ENCODE measurements at places on chromosomes 5 and 9.

- no peak for DNase-seq
Measured at GRCh38 chr5:5291357-5291756, 131.1 kb upstream of the ICE1 start.

DNA sequence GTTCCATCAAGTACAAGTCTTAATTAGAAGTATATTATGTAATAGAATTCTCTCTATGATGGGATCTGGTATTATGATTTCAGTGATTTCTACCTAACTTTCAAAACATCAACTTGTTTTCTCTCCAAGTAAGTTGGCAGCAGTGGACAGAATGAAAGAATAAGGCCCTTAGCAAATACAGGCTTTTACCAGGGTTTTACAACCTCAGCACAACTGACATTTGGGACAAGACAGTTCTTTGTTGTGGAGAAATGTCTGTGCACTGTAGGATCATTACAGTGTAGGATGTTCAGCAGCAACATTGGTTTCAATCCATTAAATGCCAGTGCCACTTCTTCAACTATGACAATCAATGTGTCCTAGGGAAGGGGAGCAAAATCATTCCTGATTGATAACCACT, 48.8 kb downstream of the MLANA start:
- no peak for DNase-seq

DNA sequence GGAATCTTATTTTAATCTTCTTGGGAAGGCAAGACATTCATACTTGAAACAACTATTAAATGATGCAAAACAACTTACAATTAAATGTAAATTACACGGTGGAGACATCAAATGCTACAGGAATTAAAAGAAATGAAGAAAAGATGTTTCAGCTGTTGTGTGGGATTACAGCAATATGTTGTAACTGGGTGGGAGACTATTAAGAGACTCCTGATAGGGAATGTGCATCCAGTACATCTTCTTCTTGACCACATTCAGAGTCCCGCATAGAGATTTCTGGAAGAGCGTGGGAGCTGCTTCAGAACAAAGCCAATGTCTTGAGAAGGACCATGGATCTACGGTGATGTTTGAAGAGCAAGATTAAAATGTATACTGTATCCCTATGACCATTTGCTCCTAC, 199.1 kb downstream of the PDE4D start:
- no peak for DNase-seq

- no peak for DNase-seq
Measured at GRCh38 chr9:135559606-135560005, 1.9 kb upstream of the PAEP start.

- DNase-seq: no peak
Measured at GRCh38 chr5:33309536-33310345, 131.0 kb upstream of the TARS1 start.

GRCh38 chr9:95077053-95077765, 240.3 kb downstream of the FANCC start:
- DNase-seq: no peak

DNA sequence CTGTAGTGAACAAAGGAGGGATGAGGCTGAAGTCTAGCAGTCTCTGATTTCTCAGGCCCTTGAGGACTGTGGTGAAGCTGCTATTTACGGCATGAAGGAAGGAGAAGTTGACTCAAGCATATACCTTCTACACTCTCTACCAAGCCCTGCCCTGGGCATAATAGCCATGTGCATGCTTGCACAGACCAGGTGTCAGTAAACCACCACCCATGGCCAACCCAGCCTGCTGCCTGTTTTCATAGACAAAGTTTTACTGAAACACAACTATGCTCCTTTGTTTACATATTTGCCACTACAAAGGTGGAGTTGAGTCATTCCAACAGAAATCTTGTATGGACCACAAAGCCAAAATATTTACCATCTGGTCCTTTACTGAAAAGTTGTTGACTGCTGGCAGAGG, 126.9 kb downstream of the PAPPA start:
- DNase-seq: no peak

GRCh38 chr5:103923616-103924168, 361.1 kb upstream of the NUDT12 start:
- DNase-seq: no peak

DNA sequence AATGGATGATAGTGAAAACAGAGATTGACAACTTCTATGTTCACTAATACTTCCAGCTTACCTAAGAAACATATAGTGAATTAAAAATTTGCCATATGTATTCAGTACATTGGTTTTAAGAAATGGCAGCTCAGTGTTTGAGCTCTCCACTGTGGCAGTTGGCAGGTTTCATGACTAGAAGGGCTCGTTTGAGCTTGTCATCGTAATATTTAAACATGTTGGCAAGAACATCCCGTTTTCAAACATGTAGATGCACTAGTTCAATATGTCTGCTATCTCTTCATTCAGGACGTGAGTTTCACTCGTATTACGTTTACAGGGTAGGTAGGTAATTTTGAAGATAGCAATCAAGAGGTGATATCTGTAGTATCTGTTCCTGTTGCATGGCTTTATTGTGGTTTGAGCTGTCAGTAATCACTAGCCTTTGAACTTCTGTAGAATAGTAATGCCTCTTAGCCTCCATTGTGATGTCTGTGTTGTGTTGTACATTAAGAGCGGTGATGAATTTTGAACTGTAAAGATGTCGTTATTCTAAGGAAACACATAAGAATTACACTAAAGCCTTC, 74.8 kb downstream of the NLN start:
- no peak for DNase-seq

DNA sequence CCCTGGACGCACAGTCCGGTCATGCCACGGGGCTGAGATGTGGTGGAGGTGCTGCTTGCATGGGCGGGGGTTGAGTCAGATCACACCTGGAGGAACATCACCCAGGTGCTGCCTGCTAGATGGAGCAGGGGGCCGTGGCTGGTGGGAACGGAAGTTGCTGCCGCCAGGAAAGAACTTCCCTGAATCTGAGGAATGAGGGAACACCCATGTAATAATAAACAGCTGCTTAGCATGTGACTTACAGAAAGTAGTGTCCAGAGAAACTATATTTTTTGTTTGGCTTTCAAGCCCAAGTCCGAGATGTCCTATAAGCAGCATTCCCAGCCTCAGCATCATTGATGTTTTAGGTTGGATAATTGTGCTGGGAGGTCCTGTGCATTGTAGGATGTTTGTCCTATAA, 27.1 kb upstream of the FAM240B start:
- no peak for DNase-seq

GRCh38 chr9:6955251-6955921, 197.6 kb downstream of the KDM4C start:
- DNase-seq: no peak

DNA sequence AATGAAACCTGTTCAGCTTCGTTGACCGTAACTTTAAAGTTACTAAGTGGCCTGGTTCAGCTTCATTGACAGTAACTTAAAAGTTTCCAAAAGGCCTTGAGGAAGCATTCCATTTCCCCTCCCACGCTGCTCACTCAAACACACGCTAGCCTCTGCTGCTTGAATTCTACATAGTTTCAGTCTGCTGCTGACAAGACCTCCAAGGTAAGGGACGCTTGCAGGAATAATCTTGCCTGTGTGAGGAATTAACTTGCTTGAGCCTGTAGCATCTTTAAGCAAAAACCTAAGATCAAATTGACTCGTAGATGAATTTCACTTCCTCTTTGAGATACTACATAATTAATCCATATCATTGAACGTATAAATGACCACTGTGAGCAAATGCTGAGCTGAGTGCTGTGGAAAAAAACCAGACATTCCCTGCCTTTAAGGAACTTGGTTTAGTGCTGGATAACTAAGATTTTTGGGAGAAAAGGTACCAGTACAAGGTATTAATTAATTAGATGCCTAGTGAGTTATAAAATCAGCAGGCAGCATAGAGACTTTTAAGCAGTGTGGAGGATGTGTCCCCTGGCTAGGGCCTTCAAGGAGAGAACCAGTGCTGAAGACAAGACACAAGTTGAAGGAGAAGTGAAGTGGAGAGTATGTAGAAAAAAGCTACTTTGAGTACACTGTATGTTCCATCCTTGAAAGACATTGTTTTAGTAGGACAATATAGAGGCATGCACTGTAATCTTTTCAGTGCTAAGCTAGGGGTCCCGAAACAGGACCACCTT, 39.2 kb downstream of the GRAMD2B start:
- DNase-seq: no peak

- no peak for DNase-seq
Measured at GRCh38 chr5:146647656-146648199, 131.7 kb upstream of the GPR151 start.

- DNase-seq: no peak
Measured at GRCh38 chr5:178770621-178771020, 40.2 kb upstream of the ZNF354A start.

DNA sequence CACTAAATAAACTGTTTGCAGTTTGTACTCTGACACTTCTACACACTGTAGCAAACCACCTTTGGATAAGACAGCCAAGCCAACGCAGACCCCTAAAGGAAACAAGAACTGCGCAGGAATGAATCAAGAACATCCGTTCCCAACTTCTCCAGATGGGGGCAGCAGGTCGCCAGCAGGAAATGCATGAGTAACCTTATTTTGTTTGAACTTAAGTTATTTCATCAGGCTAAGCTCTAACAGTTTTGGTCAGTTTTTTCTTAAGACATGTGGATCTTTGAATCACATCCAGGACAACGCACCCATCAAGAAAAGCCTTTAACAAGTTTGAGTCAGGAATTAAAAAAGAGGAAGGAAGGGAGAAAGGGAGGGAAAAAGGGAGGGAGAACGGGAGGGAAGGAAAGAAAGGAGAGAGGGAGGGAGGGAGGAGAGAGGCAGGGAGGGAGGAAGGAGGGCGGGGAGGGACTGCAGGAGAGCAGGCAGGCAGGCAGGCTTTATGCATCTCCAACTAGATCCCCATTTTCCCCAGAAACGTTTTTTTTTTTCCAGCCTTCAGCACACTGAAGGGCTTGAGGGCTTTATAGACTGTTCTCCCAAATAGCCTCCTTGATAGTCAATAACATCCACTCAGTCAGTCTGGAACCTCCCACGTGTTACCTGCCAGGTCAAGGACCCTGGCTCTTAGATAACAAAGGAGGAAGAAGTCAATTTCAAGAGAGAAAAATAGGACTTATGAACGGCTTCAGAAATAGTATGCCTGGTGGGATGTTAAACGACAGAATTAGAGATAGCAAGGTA, 22.2 kb downstream of the BHMT start:
- peak; percentile 25 for DNase-seq

GRCh38 chr9:133103183-133103986, 17.7 kb downstream of the RALGDS start:
- DNase-seq: no peak

GRCh38 chr9:65411901-65412300, 126.9 kb upstream of the FOXD4L5 start:
- no peak for DNase-seq

DNA sequence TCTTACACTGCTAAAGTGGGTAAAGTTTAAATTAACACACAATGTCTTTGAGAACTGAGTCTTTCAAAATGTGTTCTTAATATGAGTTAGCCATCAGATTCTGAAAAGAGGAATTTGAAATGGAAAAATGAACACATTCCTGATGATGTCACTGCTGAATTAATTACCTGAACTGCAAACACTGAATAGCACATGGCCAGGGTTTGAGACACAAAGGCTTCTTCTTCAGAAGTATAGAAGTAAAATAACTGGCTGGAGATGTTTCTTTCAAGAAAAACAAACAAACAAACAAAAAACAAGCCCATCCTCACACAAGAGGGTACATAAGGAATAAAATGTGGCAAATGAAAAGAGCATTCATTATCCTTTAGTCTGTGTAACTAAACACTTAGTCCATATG, 7.1 kb downstream of the GLIS3 start:
- no peak for DNase-seq

GRCh38 chr5:38867416-38867815, 21.6 kb downstream of the OSMR start:
- DNase-seq: no peak

DNA sequence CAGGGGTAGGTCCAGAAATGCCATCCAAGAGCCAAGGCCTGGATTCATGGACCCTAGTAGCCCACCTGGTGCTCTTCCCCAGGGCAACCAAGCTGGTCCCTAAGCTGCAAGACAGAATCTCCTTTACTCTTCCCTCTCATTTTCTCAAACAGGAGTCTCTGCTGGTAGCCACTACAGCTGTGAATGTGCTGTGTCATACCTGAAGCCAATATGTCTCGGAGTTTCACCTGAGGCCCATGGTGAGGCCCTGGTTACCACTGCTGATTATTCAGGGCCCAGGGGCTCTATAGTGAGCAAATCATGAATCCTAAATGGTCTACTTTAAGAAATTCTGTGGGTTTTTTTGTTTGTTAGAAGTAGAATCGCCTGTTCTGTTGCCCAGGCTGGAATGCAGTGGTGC, 15.9 kb downstream of the CDK7 start:
- no peak for DNase-seq

- DNase-seq: no peak
Measured at GRCh38 chr5:89086390-89087086, 203.6 kb upstream of the MEF2C start.
